ENCODE measurements at places on chromosomes 5 and 9.

- no peak for DNase-seq
Measured at GRCh38 chr5:122736086-122736845, 38.6 kb upstream of the SNX2 start.

GRCh38 chr9:33158843-33159776 lies 8.0 kb downstream of the B4GALT1 start:
- DNase-seq, result no peak

- peak; percentile 17 for DNase-seq
Measured at GRCh38 chr5:131589510-131590348, 45.3 kb downstream of the RAPGEF6 start.

GRCh38 chr5:65765582-65765981 lies 43.6 kb downstream of the NLN start:
- no peak for DNase-seq

GRCh38 chr5:157913575-157913974 lies 54.6 kb upstream of the CLINT1 start:
- no peak for DNase-seq

- no peak for DNase-seq
Measured at GRCh38 chr5:10441992-10442435, 335 bp downstream of the ROPN1L start.

- no peak for DNase-seq
Measured at GRCh38 chr9:95498641-95499040, 18.1 kb downstream of the PTCH1 start.

- DNase-seq, result no peak
Measured at GRCh38 chr5:2018390-2018724, 135.6 kb upstream of the IRX4 start.

- DNase-seq, result no peak
Measured at GRCh38 chr5:64690417-64691151, at the start of gene SHISAL2B. SHISAL2B (plus strand) TSS chr5:64690503; CDS start chr5:64690624, 121 bp downstream.

DNA sequence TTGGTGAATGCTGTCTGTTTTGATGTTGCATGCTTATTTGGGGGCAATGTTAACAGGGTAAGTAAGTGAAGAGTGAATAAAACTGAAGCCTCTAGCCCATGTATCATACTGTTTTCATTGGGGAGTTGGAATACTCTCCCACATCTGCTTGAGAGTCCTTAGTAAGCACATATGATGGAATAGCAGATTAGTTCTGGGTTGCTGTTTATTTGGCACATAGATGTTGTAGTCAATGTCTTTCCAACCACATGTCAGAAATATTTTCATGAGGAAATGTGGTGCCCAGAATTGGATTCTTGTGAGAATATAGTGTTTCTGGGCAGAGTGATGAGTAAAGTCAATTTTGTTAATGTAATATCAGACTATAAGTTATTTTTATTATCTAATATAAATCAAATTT lies 611.7 kb upstream of the FTMT start:
- DNase-seq, result no peak

DNA sequence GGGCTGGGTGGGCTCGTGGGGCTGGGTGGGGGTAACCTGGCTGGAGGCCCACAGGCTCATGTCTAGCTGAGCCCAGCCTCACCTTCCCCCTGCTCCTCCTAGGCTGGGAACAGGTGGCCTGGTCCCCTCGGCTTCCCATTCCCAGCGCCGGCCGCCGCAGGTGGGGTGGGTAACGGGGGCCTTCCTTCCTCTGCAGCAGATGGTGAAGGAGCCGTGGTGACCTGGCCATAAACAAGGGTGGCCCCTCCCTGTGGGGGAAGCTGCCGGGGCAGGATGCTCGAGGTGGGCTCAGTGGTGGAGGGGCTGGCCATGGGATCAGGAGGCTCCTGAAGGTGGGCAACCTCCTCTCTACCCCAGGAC lies 41.0 kb upstream of the EGFL7 start:
- DNase-seq, result no peak

- DNase-seq, result no peak
Measured at GRCh38 chr9:132993511-132993939, 15.0 kb downstream of the GFI1B start.

DNA sequence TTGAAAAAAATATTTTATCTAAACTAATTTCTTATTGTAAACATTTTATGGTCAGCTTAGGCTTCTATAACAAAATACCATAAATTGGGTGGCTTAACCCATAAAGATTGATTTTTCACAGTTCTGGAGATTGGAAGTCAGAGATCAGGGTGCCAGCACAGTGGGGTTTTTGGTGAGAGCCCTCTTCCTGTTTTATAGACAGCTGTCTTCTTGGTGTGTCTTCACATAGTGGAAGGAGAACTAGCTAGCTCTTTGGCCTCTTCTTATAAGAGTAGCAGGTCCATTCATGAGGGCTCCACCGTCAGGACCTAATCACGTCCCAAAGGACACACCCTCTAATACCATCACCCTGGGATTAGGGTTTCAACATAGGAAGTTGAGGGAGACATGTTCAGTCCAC lies 26.6 kb downstream of the OTULINL start:
- no peak for DNase-seq

DNA sequence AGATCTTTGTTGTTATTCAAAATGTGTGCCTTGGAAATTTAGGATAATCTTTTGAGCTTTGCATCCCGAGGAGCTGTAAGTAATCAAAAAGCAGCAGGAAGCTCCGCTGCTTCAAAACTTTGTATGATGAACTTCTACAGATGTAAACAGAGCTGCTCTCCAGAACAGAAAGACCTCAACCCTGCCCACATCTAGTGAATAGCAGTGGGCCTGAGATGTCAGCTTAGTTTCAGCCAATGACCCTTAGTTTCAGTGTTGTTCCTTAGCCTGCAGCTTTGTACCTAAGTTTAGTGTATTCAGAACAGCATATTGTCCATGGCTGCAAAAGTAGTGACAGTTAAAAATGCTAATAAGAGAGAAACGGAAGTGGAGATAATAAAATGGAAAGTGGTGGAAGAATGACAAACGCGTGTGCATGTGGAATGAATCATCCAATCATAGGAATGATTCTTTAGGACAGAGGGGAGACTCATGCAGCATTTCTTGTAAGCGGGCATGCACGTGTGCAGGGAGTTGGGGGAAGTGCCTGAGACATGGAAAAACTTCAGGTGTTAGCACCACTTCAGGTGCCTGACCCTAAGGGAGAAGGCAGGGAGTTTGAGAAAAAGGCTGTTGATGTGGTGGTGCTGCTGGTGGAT lies 24.9 kb downstream of the SNX24 start:
- no peak for DNase-seq

GRCh38 chr9:121640076-121640475 lies 11.4 kb upstream of the DAB2IP start:
- DNase-seq, result no peak

- no peak for DNase-seq
Measured at GRCh38 chr9:108136656-108137055, 647.1 kb upstream of the KLF4 start.

DNA sequence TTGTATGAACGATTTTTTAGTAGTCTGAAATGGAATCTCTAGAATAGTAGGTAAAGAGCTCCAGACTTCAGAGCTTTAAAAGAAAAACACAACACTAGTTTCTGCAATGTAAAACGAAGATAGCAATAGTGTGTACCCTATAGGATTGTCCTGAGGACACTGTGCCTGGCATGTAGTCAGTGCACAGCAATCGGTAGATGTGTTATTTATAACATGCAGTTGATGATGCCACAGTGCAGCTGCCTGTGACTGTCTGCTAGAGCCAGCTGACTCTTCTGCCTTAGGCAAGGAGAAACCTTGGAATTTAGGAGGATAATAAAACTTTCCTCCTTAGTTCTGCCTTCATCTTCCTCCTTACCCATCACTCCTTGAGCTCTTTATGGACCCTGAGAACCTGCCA lies 27.7 kb upstream of the TMOD1 start:
- no peak for DNase-seq

GRCh38 chr9:91253488-91253887 lies 108.2 kb downstream of the AUH start:
- no peak for DNase-seq

GRCh38 chr5:128535251-128535650 lies 2.8 kb downstream of the FBN2 start:
- no peak for DNase-seq

GRCh38 chr9:113646491-113646890 lies 183.0 kb downstream of the RGS3 start:
- no peak for DNase-seq

- no peak for DNase-seq
Measured at GRCh38 chr9:114034661-114035062, 43.4 kb downstream of the AMBP start.

DNA sequence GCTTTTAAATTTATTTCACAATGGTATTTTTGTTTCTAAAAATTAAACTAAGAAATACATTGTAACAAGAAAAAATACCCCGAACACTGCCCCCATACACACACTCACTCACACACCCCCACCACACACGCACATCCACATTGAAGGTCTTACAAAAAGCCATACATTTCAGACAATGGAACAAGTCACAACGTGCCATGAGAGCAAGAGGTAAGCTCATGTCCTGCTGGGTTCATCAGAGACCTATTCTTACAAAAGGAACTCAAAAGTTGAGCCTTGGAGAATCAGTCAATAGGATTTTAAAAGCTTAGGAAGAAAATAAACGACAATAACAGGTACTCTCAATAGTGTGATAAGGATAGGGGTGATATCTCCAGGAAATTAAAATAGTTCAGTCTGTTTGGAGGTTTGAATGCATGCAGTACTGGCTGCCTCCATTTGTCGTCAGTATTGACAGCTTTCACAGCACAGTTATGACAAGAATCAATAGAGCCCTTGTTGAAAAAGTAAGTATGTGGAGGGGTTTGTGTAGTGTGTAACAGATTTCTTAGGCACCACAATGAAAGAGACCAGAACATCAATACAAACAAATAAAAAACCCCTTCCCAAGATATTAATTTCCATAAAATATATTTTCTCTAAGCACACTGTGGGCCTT lies 1826.2 kb upstream of the CDH6 start:
- DNase-seq, result no peak

DNA sequence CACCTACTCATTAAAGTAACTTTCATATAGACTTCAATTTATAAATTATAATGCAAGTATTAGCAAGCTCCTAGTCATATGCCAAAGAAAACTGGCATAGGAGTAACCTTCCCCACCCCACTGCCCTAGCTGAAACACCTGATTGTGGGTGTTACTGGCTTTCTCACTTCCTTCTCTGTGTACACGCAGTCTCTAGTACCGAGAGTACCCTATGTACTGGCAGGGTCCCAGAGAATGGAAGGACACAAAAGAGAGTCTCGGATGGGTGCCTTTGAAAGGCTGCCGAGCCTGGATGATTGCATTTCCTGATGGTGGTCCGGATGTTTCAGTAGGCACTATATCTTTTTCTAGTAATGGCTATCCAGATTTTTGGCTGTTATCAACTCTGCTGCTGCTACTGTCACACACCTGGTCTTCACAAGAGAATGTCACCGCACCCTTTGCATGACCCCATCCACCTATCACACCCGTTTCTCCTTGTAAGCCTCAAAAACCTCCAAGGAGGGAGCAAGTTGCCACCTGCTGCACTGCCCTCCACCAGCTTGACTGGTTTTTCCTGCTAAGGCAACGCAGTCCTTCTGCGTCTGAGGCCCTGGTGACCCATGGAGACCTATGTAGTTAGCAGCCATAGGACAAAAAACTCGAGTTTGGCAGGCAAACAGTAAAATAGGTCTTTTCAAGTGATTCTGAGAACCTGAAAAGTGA lies 53.8 kb upstream of the CLINT1 start:
- no peak for DNase-seq

DNA sequence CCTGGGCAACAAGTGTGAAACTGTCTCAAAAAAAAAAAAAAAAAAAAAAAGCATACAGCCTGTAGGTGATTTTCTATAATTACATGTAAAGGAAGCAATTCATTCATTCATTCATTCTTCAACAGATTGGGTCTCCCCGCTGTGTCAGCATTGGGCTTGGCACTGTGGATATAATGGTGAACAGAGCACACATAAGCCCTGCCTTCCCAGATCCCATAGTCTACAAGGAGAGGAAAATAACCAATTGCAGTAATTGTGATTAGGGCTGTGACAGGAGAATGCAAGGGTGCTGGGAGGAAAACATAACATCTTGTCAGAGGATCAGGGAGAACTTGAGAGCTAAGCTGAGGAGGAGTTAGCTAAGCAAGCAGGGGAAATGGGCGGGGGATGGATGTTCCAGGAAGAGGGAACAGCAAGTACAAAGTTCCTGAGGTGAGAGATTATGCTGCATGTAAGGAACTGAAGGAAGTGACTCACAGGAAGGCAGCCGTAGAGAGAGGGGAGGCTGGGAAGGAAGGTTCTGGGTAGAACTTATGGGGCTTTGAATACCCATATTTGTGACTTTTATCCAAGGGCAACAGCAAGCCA lies 24.0 kb upstream of the KLF9 start:
- DNase-seq, result no peak

DNA sequence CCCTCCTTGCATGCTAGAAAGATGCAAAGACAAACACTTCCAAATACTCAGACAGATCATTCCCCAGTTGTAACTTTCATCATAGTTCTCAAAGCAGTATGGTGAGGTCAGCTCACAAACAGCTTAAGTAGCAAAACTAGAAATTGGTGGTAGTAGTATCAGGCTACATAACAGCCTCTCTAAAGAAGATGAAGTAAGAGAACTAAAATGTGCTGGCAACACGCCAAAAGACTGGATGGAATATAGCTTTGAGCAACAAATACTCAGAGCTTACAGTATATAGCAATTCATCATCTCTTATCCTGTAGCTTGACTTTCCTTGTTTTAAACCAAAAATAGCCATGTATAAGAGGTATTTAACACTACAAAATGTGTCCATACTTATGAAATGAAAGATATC lies 7.5 kb downstream of the PFDN1 start:
- no peak for DNase-seq

DNA sequence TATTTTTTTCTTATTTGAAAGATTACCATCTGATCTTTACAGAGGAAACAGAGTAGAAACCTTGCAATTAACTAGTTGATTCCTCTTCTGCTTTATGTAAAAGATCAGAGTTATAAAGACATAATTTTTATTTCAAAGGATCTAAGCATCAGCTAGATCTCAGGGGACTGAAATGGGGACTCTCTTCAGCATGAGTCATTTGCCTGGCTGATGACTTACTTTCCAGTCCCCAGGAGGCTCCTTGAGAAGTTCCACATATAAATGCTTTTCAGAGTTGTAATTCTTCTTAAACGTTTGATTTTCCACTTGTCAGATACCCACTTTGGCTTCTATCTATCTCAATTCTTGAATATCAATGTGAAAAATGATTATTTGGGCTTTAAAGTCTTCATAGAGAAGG lies 389.4 kb downstream of the RAB3C start:
- DNase-seq, result no peak

- no peak for DNase-seq
Measured at GRCh38 chr9:91044354-91044753, 242.7 kb downstream of the SYK start.

DNA sequence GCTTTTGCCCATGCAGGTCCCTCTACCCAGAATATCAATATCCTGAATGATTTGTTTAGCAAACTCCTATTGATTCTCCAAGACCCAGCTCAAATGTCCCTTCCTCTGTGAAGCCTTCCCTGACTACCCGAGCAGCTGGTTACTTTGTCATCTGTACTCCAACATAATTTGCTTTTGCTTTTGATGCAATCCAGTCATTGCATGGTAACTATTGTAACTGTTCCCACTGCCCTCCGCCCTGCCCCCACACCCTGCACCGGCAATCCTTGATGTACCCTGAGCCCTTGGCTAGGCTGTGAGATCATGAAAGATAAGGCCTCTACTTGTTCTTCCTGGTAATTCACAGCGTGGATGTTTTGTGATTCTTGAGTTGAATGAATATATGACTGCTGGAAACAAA lies 119.9 kb upstream of the BOD1 start:
- DNase-seq, result no peak

All from LNCaP clone FGC (cell line).